ENCODE measurements at places on chromosomes 1 and 21. TPM values are rescaled to one million over a fixed set of nuclear protein-coding genes. Genes with fewer than 3 reads are reported as not detected.

GRCh38 chr21:38396325-38396724, 102.0 kb downstream of the ERG start:
- no peak for DNase-seq
- H3K27me3 ChIP-seq, result no peaks in the 10 kb centered on the region
- no peaks in the 10 kb centered on the region for H3K36me3 ChIP-seq
- no peak overlapping the region for H3K4me3 ChIP-seq
- no peak overlapping the region for H3K27ac ChIP-seq

DNA sequence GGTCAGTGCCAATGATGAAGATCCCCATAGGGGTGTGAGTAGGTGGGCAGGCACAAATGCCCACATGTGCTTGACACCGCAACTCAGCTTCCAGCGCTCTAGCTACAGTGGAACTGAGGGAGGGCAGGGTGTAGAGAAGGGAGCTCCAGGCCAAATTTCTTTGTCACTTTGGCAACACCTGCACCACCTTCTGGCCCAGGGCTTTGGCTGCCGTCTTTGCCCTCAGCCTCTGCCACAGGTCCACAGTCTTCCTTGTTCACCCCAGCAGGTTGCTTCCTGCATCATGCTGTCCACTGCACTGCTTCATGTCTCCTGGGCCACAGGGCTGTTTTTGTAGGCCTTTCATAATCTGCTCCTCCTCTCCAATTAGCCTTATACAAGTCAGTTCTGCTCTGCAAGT, 20.4 kb upstream of the FMOD start:
- H3K27me3 ChIP-seq, result no peaks in the 10 kb centered on the region
- DNase-seq, result no peak
- no peaks in the 10 kb centered on the region for H3K36me3 ChIP-seq
- no peak overlapping the region for H3K4me3 ChIP-seq

The RTCA gene
- total RNA-seq, result 23.7 TPM

- H3K36me3 ChIP-seq, result peaks cover 90% of the 10 kb centered on the region
- H3K4me1 ChIP-seq, result peaks cover 11% of the 10 kb centered on the region
- DNase-seq, result no peak
- H3K27ac ChIP-seq, result no peak overlapping the region
Observed at GRCh38 chr1:92838519-92838918, 6.7 kb downstream of the RPL5 start.

The LIN28A gene
- total RNA-seq, result not detected

- no peak overlapping the region for H3K4me3 ChIP-seq
- no peaks in the 10 kb centered on the region for H3K4me1 ChIP-seq
- H3K27me3 ChIP-seq, result no peaks in the 10 kb centered on the region
- DNase-seq, result no peak
- H3K36me3 ChIP-seq, result no peaks in the 10 kb centered on the region
Observed at GRCh38 chr1:56375326-56375804, 204.0 kb downstream of the PLPP3 start.

DNA sequence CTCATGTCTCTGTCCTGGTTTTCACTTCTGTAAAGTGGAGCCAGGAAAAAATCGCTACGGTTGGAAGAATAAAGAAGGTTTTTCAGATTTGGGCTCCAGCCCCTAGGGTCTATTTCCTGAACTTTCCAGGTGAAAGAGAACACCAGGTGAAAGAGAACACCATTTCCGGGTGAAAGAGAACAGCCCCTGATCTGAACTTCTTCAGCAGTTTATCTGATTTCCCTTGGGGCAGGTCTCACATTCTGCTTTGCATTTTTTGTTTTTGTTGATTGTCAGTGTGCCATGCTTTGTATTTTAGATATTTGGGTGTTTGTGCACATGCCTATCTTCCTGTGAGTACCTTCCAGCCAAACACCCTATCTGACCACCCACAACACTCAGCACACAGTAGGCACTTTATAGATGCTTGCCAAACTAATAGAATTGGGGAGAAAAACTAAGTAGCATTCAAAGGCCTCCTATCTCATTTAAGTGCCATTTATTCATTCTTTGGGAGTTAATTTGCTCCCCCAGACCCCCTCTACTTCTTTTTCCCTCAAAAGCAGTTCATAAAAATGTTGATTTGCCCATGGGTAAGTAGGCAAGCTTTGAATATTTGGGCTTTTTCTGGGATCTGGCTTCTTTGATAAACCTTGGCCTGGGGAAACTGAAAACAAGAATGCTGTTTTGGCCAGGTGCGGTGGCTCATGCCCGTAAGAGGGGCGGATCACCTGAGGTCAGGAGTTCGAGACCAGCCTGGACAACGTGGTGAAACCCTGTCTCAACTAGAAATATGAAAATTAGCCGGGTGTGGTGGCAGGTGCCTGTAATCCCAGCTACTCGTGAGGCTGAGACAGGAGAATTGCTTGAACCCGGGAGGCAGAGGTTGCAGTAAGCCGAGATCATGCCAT, 2.2 kb downstream of the NAV1 start:
- H3K27ac ChIP-seq, result peak overlapping the region; percentile 44
- DNase-seq, result no peak
- H3K27me3 ChIP-seq, result no peaks in the 10 kb centered on the region
- no peaks in the 10 kb centered on the region for H3K36me3 ChIP-seq
- H3K4me1 ChIP-seq, result no peaks in the 10 kb centered on the region

GRCh38 chr1:15952317-15953258, 23.3 kb downstream of the ZBTB17 start:
- DNase-seq, result no peak
- H3K27ac ChIP-seq, result peak overlapping the region; percentile 0
- H3K4me1 ChIP-seq, result peaks cover 68% of the 10 kb centered on the region
- no peak overlapping the region for H3K4me3 ChIP-seq
- peaks cover 12% of the 10 kb centered on the region for H3K36me3 ChIP-seq
- no peaks in the 10 kb centered on the region for H3K27me3 ChIP-seq

DNA sequence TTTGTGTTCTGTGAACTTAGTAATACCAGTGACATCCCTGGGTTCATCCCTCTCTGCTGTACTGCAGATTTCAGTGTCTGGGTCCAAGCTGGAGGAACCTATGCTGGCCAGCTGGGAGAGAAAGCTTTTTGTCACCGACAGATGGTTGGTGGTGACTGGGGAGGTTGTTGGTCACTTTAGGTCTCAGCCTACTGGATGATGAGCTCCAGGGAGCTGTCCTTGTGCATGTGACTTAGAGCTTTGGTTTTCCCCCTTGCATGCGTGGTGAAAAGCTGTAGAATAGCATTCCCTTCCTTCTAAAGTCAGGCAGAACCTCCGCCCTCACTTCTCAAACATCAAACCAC, 22.9 kb upstream of the IKBKE start:
- peaks cover 50% of the 10 kb centered on the region for H3K4me1 ChIP-seq
- no peak for DNase-seq
- no peak overlapping the region for H3K4me3 ChIP-seq
- peaks cover 89% of the 10 kb centered on the region for H3K36me3 ChIP-seq

- H3K4me1 ChIP-seq, result peaks cover 3% of the 10 kb centered on the region
- no peak overlapping the region for H3K4me3 ChIP-seq
- no peak overlapping the region for H3K27ac ChIP-seq
- H3K27me3 ChIP-seq, result no peaks in the 10 kb centered on the region
- no peak for DNase-seq
Observed at GRCh38 chr1:70134148-70134547, 71.2 kb downstream of the LRRC40 start.

GRCh38 chr21:35697321-35697808, 363.0 kb downstream of the SETD4 start:
- no peak overlapping the region for H3K4me3 ChIP-seq
- no peak overlapping the region for H3K27ac ChIP-seq
- H3K36me3 ChIP-seq, result no peaks in the 10 kb centered on the region
- peaks cover 22% of the 10 kb centered on the region for H3K4me1 ChIP-seq
- H3K27me3 ChIP-seq, result no peaks in the 10 kb centered on the region
- DNase-seq, result peak; percentile 76

The BRDT gene
- 0.30 TPM for total RNA-seq

The SLFNL1 gene
- total RNA-seq, result 0.22 TPM

DNA sequence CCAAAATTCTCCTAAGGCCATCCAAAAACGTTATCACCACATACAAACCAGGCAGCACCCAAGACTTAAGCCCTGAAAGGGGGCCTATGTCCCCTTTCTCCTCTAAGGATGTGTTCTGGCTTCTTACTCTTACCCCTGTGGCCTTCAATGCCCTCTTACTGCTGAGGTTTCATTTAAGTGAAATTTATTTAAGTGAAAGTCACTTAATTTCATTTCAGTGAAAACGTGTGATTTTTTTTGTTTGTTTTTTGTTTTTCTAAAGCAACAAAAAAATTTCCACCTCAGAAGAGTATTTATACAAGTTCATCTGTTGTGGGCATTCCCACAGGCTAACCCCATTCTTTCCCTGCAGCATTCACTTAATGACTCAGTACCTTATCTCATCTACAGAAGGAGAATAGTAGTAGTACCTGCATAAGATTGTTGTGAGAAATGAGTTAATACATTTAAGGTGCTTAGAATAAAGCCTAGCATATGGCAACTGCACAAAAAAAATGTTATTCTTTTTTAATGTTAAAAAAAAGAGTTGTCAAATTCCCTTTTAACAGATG, 220.6 kb downstream of the CHRM3 start:
- no peak overlapping the region for H3K4me3 ChIP-seq
- H3K36me3 ChIP-seq, result no peaks in the 10 kb centered on the region
- H3K27ac ChIP-seq, result no peak overlapping the region
- H3K27me3 ChIP-seq, result no peaks in the 10 kb centered on the region
- DNase-seq, result no peak

The CSF1 gene
- total RNA-seq, result 124 TPM

The APOBEC4 gene
- not detected for total RNA-seq

DNA sequence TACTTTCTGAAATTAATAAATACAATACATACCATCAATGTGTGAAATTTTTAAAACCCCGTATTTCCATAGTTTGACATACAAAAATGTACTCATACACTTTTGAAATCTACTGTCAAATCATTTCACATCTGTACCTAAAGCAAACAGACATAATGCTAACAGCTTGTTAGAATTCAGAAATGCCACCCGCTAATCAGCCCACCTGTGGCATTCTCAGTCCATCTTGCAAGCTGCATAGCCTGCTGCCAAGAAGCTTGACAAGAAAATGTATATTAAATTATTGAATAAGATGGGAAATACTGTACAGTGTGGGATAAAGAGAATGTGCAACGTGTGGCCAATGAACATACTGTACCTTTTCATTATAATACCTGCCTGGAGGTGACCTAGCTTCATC, 55.1 kb downstream of the ZBTB18 start:
- H3K4me1 ChIP-seq, result no peaks in the 10 kb centered on the region
- no peak overlapping the region for H3K4me3 ChIP-seq
- DNase-seq, result no peak
- no peak overlapping the region for H3K27ac ChIP-seq

DNA sequence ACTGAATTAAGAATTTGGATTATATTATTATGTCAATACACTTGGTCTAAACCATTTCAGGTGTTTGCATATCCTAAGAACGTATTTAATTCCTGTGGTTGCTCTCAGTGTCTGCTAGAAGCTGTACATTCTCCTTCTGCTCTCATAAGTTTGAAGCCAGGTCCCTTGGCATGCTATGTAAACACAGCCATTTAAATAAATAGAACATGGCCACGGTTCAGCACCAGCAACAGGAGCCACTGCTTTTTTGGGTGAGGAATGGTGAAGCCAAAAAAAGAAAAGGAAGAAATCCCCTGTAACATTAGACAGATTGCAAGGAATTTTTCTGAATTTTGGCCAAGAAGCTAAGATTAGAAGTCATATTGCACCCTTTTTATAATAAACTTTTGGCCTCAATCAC, 19.1 kb downstream of the CCN1 start:
- H3K4me3 ChIP-seq, result no peak overlapping the region
- no peaks in the 10 kb centered on the region for H3K36me3 ChIP-seq
- DNase-seq, result no peak
- no peaks in the 10 kb centered on the region for H3K27me3 ChIP-seq
- no peaks in the 10 kb centered on the region for H3K4me1 ChIP-seq
- H3K27ac ChIP-seq, result no peak overlapping the region

The KIF21B gene
- total RNA-seq, result 3.0 TPM

GRCh38 chr1:19009882-19010321, 53.4 kb upstream of the IFFO2 start:
- H3K36me3 ChIP-seq, result no peaks in the 10 kb centered on the region
- peaks cover 12% of the 10 kb centered on the region for H3K4me1 ChIP-seq
- no peak for DNase-seq
- no peak overlapping the region for H3K4me3 ChIP-seq
- no peak overlapping the region for H3K27ac ChIP-seq

DNA sequence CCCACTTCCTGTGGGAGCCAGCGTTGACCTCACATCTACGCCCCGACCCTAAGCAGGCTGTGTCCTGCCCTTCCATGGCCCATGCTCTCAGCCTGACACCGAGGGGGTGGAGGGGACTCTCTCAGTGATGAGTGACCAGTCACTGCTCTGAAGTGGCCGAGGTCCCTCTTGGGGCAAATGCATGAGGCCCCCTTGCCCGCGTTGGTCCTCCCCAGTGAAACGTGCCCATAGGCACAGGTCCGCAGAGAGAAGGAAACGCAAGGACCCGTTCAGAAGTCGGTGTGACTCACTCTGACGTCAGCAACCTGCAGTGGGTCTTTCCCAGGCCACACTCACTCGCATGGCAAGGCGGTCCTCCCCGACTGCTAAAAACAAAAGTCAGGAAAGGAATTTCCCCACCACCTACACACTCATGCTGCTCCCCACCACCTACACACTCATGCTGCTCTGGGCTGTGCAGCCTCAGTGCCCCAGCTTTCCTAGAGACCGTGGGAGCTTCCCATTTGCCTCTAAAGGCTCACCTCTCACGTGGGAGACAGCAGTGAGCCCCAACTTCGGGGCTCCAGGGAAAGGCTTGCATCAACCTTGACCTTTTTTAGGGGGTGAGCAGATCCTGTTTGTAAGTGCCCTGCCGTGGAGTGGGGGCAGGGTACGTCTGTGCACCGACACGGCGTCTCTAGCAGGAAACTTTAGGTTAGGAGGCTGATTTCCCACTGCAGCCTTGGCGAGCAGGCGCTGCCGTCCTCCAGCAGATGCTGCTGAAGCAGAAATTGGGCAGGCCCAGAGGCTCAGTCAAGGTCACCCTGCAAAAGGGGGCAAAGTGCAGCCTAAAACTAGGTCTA, 11.4 kb downstream of the UBASH3A start:
- H3K27ac ChIP-seq, result no peak overlapping the region
- no peaks in the 10 kb centered on the region for H3K36me3 ChIP-seq
- H3K4me3 ChIP-seq, result no peak overlapping the region
- no peaks in the 10 kb centered on the region for H3K27me3 ChIP-seq
- no peak for DNase-seq

DNA sequence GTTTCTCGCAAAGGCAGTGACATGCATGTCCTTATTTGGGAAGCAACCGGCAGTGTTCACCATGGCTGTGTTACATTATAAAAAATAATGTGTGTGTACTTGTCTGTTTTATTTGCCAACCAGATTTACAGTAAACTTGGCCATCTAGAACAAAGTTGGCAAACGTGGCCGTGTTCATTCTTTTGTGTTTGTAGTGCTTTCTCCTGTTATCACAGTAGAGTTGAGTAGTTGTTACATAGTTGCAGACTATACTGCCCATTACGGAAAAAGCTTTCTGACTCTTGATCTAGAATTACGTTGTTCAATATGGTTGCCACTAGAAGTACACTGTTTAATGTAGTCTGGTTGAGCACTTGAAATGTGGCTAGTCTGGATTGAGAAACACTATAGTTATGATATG, 19.4 kb downstream of the SOAT1 start:
- H3K36me3 ChIP-seq, result no peaks in the 10 kb centered on the region
- H3K4me3 ChIP-seq, result no peak overlapping the region
- no peaks in the 10 kb centered on the region for H3K27me3 ChIP-seq
- H3K27ac ChIP-seq, result no peak overlapping the region
- no peak for DNase-seq

The SPATC1L gene
- total RNA-seq, result 12.9 TPM

The HSPB7 gene
- 31.6 TPM for total RNA-seq

All from tibial nerve (tissue), 4 donors.